Activated CD8-positive, alpha-beta T cell treated with anti-CD3 and anti-CD28 coated beads for 36 hours (primary cell): ENCODE measurements at places on chromosomes 16 and 17.
A peak's percentile ranks its signal among the peaks of the same experiment; 100 is the strongest.

- no peak for DNase-seq
These were observed 11.1 kb upstream of the CD300LD start for GRCh38 chr17:74603037-74603635.

- no peak for DNase-seq
These were observed 740 bp upstream of the SLC5A10 start for GRCh38 chr17:18950944-18951905.

GRCh38 chr16:68242926-68243858 lies 2.0 kb upstream of the PLA2G15 start:
- DNase-seq = no peak

DNA sequence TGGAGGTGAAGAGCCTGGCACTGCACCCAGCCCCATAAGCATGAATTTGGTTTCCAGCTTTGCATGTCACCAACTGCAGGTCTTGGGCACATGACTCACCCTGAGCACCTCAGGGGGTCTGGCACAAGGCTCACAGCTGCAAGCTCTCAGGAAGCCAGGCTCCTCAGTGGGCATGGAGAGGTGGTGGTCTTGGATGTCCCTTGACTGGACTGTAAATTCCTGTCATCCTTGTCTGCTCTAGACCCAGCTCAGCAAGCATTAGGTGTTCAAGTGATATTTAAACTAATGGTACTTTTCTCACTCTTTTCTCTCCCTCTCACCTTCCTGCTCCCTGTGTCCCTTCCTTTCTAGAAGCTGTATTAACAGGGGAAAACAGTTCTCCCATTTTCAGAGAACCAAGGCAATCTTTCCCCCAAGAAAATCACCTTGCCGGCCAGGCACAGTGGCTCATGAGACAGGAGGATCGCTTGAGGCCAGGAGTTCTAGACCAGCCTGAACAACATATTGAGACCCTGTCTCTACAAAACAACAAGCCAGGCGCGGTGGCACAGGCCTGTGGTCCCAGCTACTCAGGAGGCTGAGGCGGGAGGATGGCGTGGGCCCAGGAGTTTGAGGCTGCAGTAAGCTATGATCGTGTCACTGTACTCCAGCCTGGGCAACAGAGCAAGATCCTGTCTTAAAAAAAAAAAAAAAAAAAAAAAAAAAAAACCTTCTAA lies 5.1 kb upstream of the KIFC3 start:
- no peak for DNase-seq

GRCh38 chr16:68798398-68798797 lies 44.9 kb upstream of the TANGO6 start:
- no peak for DNase-seq

DNA sequence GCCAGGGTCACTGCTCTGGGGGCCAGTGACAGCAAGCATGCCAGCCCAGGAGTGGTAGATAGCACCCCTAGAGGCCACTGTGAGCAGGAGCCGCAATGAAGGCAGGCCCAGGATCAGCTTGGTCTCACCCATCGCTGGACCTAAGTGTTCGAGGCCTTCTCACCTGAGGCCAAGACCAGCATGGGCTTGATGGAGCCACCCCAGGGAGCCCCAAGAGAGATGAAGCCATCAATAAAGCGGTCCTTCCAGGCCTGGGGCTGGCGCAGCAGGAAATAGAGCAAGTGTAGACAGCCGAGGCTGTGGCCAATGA lies 1.8 kb downstream of the LCAT start:
- DNase-seq = peak; percentile 59

DNA sequence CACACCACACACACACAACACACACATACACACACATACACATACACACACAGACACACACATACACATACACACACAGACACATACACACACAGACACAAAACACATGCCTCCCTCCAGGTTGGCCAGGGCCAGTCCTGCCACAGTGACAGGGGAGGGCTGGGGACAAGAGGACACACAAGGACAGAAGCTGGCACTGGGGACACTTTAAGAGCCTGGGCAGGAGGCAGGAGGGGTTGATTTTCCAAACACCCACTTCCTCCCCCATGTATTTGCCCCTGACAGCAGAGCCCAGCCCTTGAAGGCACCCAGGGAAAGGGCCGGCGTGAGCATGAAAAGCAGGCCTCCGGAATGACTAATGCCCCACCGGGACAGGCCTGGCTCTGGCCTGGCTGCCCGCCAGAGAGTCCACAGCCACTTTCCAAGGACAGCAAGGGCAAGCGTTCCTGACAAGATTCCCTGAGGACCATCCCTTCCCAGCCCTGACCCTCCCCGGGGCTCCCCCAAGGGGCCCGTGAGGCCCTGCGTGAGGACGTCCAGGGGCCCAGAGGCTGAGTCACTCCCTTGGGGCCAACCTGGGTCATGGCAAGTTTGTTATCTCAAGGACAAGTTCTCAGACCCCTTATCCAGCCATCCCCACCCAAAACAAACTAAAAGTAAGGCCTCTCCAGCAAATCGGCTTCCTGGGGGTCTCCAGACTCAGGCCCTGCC lies 235.6 kb downstream of the ZNF423 start:
- no peak for DNase-seq

DNA sequence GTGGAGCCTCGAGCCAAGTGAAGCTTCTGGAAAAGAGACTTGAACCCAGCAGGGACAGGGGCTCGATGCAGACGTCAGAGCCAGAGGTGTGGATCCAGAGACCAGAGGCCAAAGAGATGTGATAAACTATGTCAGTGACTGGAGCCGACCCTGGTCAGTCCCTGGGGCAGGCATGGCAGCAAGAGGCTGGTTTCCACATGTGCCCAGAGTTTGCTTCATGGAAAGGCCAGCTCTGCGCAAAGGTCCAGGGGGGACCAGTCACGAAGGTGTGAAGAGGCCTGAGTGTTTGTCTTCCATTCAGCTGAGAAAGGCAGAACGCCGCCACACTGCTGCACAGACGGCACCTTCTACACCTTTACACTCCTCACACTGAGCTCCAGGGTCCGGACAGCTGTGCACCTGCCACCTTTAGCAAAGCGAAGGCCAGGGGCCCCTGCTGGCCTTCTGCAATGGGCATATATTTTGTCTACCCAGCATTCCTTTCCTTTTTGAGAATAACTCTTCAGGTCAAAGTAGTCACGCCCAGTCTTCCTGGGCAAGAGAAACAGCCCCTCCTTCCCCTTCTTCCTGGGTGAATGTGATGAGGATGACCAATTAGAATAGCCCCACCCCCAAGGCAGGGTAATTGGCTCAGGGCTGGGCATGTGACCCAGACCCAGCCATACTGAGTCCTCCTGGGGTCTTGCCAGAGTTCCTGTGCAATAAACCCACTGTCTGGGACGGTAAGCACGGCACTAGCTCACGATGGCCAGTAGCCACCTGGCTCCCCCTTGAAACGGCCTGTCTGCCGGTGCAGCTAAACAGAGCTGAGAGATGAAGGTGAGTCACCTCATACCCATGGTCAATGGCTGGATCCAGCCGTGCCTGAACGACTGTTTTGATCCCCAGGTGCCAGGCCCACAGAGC lies 2.3 kb upstream of the RPH3AL start:
- no peak for DNase-seq
